ENCODE measurements at places on chromosomes 1 and 21.

DNA sequence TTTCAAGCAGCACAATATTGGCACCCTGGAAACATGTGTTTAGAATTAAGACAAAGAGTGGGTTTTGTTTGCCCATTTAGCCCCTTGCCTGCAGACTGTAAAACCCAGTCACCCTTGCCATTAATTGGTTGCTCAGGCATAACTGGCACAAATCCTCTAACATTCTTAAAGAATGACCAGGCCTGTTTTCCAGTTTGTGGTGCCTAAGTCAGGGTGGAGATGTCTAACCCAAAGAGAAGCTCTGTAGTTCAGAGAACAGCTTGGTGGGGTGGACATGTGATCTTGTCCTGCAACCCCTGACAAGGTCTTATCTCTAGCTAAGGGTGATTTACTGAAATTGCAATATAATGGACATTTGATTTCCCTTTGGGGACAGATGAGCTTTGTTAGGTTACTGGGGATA lies 8.8 kb upstream of the ANGPTL7 start:
- no peak for DNase-seq

DNA sequence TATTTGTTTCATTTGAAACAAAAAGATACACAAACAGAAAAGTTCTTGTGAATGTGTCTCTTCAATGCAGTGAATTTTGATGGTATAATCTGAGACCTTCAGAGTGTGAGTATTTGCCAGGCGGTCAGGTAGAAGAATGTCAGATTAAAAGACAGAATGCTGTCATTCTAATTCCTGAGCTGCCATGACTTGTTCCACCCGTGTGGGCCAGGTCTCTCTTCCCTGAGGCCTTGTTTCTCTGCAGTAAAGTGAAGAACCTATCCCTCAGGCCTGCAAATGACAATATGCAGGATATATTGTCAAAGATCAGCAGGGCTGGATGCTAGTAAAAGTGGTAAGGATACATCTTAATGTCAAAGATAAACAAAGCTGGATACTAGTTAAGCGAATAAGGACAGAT lies 111.4 kb downstream of the ZP4 start:
- no peak for DNase-seq

- no peak for DNase-seq
These were observed 51.0 kb downstream of the ECE1 start for GRCh38 chr1:21239221-21239620.

DNA sequence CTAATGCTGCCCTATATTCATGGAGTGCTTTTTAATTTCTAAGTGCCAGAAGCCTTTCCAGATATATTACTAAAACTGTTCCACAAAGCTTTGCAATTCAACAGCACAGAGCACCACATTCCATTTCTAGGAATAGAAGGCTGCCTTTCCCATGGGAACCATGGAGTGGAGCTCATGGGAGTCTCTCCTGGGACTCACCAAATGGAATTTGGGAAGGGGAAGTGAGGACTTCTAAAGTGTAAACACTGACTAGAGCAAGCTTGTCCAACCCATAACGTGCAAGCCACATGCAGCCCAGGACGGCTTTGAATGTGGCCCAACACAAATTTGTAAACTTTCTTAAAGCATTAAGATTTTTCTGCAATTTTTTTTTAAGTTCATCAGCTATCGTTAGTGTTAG lies 190.4 kb upstream of the TNR start:
- DNase-seq = no peak

DNA sequence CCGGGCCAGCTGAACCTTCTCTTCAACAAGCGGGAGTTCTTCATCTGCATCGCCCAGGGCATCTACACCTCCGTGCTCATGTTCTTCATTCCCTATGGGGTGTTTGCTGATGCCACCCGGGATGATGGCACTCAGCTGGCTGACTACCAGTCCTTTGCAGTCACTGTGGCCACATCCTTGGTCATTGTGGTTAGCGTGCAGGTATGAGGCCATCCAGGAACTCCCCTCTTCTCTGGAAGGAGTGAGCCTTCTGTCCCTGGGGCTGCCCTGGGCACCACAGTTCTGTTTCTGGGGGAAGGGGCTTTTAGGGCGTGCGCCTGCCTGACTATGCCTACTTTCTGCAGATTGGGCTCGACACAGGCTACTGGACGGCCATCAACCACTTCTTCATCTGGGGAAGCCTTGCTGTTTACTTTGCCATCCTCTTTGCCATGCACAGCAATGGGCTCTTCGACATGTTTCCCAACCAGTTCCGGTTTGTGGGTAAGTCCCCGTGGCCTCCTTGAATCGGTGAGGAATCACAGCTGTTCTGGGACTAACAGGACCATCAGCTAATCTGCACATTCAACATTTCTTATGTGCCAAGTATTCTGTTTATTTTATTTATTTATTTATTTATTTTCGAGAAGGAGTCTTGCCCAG lies 21.1 kb downstream of the ATP8B2 start:
- no peak for DNase-seq

- peak; percentile 17 for DNase-seq
These were observed 105.6 kb upstream of the USH2A start for GRCh38 chr1:216528816-216529215.

DNA sequence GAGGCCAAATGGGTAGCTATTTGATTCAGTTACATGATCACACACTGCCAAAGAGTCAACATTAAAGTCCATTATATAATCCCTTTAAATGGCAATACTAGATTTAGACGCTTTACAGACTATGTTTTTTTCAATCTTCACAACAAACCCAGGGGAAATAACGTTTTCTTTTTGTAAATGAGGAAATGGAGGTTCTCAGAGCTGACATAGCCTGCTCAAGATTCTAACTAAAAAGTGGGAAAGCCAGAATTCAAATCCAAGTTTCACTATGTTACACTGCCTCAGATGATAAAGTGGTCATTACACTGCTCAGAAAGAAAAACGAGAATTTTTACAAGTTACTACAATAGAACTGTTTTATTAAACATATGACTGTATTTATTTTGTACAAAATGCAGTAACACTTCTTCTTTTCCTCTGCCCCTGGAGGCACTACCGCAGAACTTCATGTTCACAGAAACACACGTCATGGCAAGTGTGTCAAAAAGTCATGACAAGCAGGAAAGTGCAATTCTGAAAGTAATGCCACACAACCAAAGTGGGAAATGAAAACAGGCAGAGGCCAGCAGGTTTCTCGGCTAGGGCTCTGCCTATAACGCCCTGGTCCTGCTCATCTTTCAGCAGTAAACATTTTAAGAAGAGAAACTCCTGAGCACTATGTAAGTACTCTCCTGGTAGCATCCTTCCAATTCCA lies 19.0 kb downstream of the THEMIS2 start:
- no peak for DNase-seq

DNA sequence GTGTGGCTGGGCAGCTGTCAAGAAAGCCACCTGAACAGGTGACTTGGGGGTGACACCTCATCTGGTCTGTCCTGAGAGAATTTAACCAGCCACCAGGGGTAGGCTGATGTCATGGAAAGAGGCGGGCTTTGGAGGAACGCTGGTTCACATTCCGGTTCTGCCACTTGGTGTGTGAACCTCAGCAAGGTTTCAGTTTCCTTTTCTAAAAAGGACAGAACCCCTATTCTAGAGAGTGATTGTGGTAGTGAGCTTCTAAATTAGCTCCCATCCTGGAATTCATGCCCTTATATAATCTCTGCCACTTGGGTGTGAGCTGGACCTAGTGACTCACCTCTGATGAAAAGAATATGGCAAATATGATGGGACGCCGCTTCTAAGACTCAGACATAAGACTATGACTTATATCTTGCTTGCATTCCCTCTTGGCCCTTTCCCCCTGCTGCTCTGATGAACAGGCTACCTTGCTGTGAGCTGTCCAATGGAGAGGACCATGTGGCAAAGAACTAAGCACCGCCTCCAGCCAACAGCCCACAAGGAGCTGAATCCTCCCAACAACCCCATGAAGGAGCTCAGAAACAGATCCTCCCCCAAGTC lies 332.1 kb downstream of the RRAGC start:
- DNase-seq = no peak

GRCh38 chr1:14067711-14068110 lies 367.7 kb downstream of the PRDM2 start:
- no peak for DNase-seq

- DNase-seq = no peak
These were observed 569 bp downstream of the RCAN3 start for GRCh38 chr1:24503059-24503751.

GRCh38 chr1:46065405-46065804 lies 67.0 kb downstream of the PIK3R3 start:
- DNase-seq = no peak

GRCh38 chr1:94095112-94095637 lies 25.8 kb downstream of the ABCA4 start:
- DNase-seq = no peak

DNA sequence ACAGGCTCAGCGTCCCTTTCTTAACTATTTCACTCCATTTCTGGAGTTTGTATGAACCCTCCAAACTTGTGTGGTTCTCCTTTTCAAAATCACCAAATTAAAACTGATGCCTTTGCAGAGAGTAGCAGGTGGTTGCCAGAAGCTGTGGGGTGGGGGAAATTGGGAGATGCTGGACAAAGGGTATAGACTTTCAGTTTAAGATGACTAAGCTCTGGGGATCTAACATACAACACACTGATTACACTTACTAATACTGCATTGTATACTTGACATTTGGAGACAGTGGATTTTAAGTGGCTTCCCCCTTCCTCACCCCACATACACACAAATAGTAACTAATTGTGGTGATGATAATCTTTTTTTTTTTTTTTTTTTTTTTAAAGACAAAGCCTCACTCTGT lies 11.1 kb upstream of the SCYL3 start:
- DNase-seq = no peak

DNA sequence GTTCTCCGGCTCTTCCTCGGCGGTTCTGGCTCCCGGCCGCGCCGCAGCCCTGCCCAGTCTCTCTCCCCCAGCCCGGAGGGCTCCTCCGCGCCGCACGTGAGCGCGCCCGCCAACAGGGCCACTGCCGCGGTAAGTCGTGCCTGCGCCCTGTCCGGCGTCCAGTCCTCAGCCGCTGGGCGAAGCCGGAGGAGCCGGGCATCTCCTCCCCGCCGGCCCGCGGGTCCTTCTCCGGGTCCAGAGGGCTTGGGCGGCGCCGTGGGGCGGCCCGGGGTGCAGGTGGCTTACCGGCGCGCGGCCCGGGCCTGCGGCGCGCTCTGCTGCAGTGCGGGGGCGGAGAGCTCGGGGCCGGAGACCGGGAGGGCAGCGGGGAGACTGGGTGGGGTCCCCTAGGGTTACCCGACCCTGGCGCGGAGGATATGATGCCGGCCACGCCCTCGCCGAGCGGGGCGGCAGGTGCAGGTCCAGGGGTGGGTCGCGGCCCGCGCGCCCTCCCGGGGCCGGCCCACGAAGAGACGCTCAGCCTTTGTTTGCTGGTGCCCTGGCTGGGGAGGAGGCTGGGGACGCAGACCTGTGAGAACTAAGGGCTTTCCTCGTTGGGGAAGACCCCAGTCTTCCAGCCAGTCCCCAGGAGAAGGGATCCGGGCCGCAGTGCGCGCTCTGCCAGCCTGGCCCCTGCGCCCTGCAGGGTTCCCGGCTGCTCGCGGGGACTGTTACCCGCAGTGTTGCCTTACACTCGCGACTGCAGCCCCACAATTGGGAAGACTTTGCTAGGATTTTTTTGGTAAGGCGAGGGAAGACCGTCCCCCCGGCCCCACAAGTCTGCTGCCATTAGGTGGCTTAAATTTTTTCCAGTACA lies at the start of gene DOP1B:
Gene DOP1B (plus strand): TSS at position 10 of the 856 bp plus-strand sequence. CDS start 7,910 bp downstream, outside the sequence.
- DNase-seq = no peak

GRCh38 chr21:45168522-45168921 lies 94.1 kb downstream of the ADARB1 start:
- DNase-seq = no peak

GRCh38 chr1:57024855-57025254 lies 59.0 kb upstream of the C8B start:
- no peak for DNase-seq

DNA sequence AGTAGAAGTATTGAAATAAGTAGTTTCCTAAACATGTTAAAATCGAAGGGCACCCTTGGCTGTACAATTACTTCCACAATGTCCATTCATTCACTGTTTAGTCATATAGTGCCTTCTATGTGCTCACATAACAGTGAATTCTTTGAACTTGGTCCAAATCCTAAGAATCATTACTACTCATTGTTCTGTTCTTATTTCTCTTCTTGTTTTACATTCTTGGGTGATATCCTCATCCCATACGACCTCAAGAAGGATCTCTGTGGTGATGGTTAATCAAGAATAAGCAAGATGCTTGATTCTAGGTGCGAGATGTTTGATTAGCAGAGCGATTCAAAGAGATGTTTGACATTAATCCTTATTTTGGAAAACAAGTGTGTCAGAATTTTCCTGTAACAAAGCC lies 667.4 kb upstream of the ZP4 start:
- no peak for DNase-seq
